ENCODE measurements at places on chromosomes 12 and 14.

DNA sequence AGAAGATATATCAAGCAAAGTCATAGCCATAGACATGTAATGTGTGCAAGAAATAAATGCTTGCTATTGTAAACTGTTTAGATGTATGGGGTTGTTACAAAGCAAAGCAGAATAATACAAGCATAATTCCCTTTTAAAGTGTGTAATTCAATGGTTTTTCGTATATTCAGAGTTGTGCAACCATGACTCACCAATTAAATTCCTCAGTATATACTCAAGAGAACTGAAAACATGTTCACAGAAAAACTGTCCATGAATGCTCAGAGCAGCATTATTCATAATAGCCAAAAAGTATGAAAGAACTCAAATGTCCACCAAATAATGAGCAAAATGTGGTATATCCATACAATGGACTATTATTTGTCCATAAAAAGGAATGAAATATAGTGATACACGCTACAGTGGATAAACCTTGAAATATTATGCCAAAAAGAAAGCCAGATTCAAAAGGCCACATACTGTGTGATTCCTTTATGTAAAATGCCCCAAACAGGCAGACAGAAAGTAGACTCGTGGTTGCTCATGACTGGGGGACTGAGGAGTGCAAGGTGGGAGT lies 9.3 kb downstream of the GXYLT1 start:
- no peak for DNase-seq

- DNase-seq = no peak
These were observed 36.5 kb downstream of the CACNA2D4 start for GRCh38 chr12:1881936-1882335.

- DNase-seq = peak; percentile 50
These were observed 98.6 kb downstream of the IRF2BPL start for GRCh38 chr14:76929927-76930326.

GRCh38 chr12:42059127-42059526 lies 85.5 kb downstream of the GXYLT1 start:
- DNase-seq = no peak

DNA sequence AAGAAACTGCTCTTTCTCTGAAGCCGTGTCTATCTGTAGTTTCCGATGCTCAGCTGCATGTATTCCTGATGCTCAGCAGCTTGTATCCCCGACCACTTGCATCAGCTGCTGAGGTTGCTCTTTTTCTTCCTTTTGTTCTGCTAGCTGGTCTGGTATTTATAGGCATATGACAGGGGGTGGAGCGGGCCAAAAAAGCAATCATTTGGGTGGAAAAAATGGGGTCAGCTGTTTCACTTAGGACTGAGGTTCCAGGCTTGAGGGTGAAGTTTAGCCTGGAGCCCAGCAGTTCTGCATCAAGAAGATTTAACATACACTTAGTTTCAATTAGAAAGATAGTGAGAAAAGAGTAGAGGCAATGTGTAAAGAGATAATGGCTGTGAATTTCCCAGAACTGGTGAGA lies 23.6 kb upstream of the AMN1 start:
- no peak for DNase-seq

DNA sequence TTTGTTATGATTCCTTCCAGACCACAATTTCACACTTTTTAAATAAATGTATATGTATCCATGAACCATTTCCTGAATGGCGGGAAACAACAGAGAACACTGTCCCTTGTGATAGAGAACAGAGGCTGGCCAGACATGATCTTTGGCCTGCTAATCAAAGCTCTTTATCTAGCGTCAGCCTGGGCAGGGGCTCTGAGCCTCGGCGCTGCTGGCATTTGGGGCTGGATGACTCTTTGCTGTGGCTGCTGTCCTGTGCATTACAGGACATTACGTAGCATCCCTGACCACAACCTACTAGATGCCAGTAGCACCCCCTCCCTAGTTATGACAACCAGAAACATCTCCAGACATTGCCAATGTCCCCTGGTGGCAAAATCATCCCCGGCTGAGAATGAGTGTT lies 77.7 kb downstream of the DNAH10 start:
- DNase-seq = no peak

GRCh38 chr12:49946086-49946485 lies 4.5 kb upstream of the AQP2 start:
- no peak for DNase-seq

DNA sequence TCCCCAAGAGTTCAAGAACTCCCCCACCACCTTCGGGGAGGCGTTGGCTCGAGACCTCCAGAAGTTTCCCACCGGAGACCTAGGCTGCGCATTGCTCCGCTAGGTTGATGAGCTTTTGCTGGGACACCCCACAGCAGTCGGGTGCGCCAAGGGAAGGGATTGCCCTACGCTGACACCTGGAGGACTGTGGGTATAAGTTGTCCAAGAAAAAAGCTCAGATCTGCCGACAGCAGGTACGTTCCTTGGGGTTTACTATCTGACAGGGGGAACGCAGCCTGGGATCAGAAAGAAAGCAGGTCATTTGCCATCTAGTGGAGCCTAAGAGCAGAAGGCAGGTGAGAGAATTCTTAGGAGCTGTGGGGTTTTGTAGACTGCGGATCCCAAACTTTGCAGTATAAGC lies 98.8 kb downstream of the FRMD6 start:
- DNase-seq = no peak

GRCh38 chr14:103561381-103562178 lies 877 bp downstream of the BAG5 start:
- DNase-seq = peak; percentile 45

GRCh38 chr14:92495027-92495426 lies 18.6 kb upstream of the RIN3 start:
- DNase-seq = no peak

GRCh38 chr14:68924186-68925158 lies 54.6 kb downstream of the ACTN1 start:
- DNase-seq = no peak

- no peak for DNase-seq
These were observed 61.3 kb upstream of the CORO1C start for GRCh38 chr12:108792361-108793292.

GRCh38 chr12:6202846-6203245 lies 2.6 kb downstream of the CD9 start:
- no peak for DNase-seq

DNA sequence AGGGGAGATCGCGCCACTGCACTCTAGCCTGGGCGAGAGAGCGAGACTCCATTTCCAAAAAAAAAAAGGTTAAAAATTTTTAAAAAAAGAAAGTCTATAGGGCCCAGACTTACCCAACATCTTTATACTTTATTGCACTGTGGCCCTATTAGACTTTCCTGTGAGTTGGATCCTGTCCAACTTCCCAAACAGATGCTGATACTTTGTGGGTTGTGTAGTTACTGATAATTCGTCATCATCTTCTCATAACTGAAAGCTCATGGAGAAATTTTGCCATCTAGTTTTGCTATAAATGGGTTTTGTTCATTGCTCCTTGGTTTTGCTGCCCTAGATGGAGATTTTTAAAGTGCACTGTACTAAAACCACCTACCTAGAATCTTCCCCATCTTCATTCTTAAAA lies 31.1 kb downstream of the APOBEC1 start:
- DNase-seq = no peak

- DNase-seq = no peak
These were observed 15.9 kb upstream of the SIX1 start for GRCh38 chr14:60665177-60665550.

GRCh38 chr12:114302117-114302516 lies 103.8 kb downstream of the TBX5 start:
- no peak for DNase-seq

DNA sequence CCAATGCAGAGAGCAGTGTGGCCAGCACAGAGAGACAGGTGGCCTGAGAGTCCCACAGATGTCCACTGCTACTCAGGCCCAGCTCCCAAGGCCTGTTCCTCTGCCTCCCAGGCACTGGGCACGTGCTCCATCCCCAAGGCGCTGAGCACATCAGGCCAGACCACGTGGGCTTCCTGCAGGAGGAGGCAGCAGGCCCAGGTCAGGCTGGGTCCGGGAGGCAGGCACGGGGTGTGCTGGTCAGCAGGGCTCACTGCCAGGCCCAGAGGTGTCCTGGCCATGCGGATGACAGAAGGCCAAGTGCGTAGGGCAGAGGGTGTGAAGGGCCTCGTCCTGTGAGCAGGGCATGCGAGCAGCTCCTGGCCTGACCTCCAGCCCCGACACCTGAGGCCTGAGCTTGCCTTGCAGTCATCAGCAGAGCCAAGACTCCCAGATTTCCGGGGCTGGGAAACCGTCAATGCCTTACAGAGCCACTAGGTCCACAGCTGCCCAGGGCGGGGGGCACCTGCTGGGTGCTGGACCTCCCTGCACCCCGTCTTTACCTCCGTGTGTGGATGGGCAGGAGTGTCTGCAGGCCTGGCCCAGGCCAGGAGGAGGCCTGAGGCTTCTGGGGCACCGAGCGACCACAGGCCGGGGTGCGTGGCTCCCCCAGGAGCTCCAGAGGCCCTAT lies 14.9 kb downstream of the TRMT61A start:
- DNase-seq = no peak

GRCh38 chr14:28902930-28903329 lies 136.3 kb downstream of the FOXG1 start:
- no peak for DNase-seq

GRCh38 chr12:73225941-73226340 lies 953.8 kb downstream of the TRHDE start:
- no peak for DNase-seq

GRCh38 chr12:80792861-80793260 lies 76.1 kb downstream of the MYF5 start:
- DNase-seq = no peak

DNA sequence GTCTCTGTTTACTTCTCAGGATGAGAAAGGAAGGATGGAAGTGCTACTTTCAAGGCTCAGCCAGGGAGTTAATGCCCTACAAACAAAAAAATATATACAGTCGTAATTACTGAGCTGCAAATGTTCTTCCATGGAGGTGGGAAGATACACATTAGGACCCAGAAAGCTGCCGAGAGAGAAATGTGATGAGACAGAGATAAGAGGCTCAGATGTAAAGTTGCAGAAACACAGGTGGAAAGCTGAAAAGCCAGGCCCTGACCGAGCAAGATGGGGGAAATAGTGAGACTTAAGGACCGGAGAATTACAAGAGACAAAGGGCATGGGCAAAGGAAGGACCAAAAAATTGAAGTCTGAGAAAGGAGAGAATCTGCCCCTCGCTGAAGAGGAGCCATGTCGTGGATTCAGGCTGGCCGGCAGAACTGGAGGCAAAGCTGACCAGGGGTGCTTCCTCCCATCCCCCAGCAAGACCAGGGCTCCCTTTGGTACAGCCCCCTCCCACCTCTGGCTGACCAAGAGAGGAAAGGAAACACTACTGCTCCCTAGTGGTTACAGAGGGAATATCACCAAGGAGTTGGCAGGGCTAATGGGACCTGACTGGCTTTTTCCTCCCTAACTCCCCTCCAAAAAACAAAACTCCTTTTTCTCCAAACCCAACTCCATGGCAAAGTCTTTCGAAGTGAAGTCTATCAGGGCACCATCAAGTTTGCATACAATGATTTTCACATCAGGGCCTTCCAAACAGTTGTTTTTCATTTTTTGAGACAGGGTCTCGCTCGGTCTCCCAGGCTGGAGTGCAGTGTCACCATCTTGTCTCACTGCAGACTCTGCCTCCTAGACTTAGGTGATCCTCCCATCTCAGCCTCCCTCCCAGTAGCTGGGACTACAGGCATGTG lies 12.1 kb downstream of the ZFHX2 start:
- peak; percentile 8 for DNase-seq

DNA sequence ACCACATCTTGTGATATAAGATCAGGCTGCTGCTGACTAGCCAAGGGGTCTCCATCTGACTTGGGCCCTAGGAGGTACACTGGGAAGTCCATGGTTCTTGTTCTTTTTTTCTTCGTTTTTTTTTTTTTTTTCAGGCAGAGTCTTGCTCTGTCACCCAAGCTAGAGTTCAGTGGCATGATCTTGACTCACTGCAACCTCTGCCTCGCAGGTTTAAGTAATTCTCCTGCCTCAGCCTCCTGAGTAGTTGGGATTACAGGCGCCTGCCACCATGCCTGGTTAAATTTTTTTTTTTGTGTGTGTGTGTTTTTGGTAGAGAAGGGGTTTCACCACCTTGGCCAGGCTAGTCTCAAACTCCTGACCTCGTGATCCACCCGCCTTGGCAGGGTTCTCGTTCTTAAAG lies 178.2 kb downstream of the RMST start:
- DNase-seq = no peak

- DNase-seq = no peak
These were observed 7.0 kb upstream of the PFDN5 start for GRCh38 chr12:53288322-53288721.

DNA sequence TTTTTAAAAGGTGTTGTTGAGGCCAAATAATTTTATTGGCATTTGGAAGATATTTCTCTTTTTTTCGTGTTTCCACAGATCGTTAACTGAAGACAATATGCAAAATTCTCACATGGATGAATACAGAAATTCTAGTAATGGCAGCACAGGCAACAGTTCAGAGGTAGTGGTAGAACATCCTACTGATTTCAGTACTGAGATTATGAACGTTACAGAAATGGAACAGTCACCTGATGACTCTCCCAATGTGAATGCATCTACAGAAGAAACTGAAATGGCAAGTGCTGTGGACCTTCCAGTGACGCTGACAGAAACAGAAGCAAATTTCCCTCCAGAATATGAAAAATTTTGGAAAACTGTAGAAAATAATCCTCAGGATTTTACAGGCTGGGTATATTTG lies 11.2 kb downstream of the PRPF39 start:
- no peak for DNase-seq
